WTC11 (cell line): ENCODE measurements at places on chromosomes 6 and 20. TPM values are rescaled to one million over a fixed set of nuclear protein-coding genes. Genes with fewer than 3 reads are reported as not detected.

The GSTA2 gene
- total RNA-seq = 0.14 TPM in 1 of 3 replicates, not detected in the others

The CCND3 gene
- 23.0 to 33.6 TPM (median 23.0 TPM) in 3 replicates for total RNA-seq

The RNF182 gene
- 4.4 to 7.1 TPM (median 6.7 TPM) in 3 replicates for total RNA-seq

The ILRUN gene
- 60.4 to 75.5 TPM (median 63.9 TPM) in 3 replicates for total RNA-seq

The CLIC5 gene
- 0.22 to 0.39 TPM (median 0.32 TPM) in 3 replicates for total RNA-seq

GRCh38 chr6:124927806-124928205 is 34.4 kb upstream of the RNF217 start:
- no peak for DNase-seq

DNA sequence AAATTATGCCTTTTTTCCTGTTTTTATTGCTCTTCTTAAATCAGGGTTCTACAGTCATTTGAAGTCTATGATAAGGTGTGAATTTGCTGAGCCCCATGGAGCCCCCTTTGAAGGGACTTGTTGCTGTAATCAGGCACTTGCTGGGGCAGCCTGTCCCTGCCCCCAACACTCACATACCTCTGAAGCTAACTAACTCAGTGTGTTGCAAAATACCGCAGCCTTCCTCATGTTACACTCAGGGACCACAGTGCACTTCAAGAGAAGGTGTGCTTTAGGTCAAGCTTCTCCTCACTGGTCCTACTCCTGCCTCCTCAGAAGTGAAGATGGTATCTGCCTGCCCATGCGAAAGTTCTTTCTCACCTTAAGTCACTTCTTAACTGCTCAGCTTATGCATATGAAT is 66.1 kb upstream of the GLP1R start:
- no peak for DNase-seq

DNA sequence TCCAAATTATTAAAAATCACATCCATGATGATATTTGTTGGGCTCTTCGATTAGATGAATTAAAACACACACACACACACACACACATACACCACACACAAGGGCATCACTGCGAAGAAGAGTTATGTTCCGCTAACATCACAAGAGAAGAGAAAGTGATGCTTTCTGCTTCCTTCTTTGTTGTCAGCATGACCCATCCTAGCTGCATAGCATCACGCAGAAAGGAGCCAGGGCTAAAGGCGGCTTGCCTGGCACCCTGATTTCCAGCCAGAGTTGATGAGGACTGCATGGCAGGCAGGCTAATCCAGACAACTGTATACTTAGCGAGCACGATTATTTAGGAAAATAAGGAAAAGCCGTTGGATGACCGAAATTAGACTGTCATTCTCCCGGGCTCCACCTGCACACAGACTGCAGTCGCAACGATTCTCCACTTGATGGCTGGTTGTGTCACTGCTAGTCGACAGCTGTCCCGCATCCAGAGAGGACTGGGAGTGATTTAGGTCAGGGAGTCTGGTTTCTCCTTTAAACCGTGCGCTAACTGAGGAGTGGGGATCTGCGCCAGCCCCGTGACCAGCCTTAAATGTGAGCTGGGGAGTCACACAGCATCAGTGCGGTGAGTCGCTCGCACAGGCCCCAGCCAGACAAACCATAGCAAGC is 70.6 kb upstream of the SOX4 start:
- DNase-seq = peak; percentile 50

- no peak for DNase-seq
Observed at GRCh38 chr6:1481286-1481685, 91.9 kb downstream of the FOXF2 start.

DNA sequence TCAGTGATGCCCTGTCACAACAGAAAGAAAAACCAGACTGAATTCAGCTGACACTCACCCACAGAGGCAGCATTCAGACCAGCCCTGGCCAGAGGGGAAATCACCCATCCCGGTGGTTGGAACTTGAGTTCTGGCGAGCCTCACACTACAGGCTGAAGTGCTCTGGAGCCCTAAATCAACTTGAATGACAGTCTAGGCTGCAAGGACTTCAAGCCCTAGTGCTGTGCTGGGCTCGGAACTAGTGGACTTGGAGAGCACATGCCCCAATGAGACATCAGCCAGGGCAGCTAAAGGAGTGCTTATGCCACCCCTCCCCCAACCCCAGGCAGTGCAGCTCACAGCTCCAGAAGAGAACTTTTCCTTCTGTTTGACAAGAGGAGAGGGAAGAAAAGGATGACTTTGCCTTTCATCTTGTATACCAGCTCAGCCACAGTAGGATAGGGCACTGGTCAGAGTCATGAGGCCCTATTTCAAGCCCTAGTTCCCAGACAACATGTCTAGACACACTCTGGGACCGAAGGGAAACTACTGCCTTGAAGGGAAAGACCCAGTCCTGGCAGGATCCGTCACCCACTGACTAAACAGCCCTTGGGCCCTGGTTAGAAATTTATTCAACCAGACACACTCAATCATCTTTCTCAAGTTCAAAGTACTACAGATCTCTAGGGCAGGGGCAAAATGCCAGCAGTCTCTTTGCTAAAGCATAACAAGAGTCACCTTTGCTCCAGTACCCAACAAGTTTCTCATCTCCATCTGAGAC is 43.2 kb upstream of the PNRC1 start:
- no peak for DNase-seq

DNA sequence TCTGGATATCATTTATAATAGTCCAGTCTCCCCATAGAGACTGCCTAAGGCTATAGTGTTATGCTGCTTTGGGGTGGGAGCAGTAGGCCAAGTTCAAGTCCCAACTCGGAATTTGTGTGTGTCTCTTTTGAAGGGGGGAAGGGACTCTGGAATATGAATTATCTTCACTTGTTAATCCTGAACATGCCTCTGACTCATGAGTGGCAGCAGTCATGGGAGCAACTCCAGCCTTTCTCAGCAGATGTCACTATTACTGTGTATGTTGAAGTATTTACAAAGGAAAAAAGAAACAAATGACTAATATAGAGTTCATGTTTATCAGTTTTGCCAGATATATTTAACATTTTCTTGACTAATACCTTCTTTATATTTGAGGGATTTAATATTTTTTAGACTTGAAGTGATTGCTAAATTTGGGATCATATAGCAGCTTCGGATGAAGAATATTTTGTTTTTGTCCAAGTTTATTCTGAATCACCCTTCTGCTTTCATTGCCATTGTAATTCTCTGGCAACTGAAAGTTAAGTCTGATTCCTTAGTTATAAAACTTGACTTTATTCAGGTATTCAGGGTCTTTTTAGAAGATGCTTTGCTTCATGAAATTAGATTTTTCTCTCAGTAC is 23.4 kb downstream of the FAM217A start:
- DNase-seq = no peak

- peak; percentile 81 for DNase-seq
Observed at GRCh38 chr20:18632196-18632789, 44.4 kb downstream of the DTD1 start.

- DNase-seq = peak; percentile 97
Observed at GRCh38 chr6:27251606-27252251, 4.2 kb downstream of the PRSS16 start.

- no peak for DNase-seq
Observed at GRCh38 chr6:166667796-166668610, 41.0 kb upstream of the RPS6KA2 start.

DNA sequence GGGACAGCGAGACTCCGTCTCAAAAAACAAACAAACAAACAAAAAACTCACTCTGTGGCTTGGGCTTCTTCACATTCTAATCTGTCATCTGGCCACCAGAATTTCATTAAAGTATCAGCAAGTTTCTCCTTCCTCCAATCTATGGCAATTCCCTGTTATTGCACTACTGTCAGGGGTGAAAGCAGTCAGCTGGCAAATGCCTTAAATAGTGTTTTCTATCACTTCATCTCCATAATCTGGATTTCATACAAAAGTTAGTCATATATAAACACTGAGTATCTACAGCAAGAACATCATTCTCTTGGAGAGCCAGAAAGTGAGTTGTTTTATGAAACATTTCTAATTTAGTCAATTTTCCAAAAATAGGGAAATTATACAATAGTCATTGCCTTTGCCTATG is 56.1 kb downstream of the PHACTR3 start:
- DNase-seq = no peak

GRCh38 chr6:125196613-125197012 is 43.0 kb downstream of the TPD52L1 start:
- no peak for DNase-seq

DNA sequence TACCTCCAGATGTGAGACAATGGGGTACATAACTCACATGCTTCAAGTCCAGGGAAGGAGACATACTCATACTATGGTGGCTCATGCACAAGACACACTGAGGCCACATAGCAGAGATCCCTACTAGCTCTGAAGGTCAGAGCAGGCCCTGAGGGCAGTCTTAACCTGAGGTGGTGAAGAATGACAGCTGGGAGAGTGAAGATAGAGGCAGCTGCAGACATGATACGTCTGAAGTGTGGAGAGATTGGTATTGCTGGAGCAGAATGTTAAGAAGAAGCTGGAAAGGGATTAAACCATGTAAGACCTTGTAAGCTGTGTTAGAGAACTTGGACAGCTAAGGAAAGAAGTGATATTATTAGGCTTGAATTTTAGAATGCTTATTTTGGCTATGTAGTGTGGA is 32.9 kb downstream of the PGM3 start:
- DNase-seq = no peak

DNA sequence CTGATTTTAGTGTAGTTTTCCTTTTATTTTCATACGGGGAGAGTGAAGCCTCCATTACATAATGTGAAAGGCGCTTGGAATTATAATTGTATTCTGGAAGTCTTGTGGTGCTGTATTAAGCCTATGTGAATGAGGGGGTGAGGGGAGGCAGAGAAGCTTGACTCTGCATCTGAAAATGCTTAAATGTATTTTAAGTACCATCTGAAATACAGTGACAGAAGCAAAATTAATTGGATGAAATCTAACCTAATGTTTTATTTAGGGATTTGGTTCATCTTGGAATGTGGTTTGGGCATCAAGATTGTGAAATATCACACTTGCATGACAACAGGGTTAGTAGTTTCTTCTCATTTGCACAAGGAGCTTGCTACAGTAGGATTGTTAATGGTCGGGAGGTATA is 41.2 kb downstream of the TMEM200A start:
- DNase-seq = no peak

GRCh38 chr6:142531727-142532126 is 229.9 kb downstream of the ADGRG6 start:
- DNase-seq = no peak
